ENCODE measurements at places on chromosomes 16 and 17.

- no peak for DNase-seq
Observed at GRCh38 chr16:16867973-16868372, 489.0 kb downstream of the NPIPA7 start.

DNA sequence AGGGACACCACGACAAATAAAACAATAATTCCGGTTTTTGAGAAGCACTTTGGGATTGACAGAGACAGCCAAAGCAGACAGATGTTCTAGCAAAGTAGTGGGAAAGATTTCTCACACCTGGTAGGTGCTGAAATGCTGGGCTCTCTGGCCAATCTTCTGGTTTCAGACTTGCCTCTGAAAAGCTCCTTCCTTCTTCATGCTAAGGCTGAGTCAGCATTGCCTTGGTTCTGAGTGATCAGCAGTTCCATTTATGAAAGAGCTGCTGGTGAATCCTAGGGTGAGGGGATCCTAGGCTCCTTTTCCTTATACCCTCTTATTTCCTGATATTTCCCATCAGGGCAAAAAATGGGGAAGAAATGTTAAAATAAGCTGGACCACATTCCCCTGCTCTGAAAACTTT, 268.7 kb upstream of the SALL1 start:
- no peak for DNase-seq

DNA sequence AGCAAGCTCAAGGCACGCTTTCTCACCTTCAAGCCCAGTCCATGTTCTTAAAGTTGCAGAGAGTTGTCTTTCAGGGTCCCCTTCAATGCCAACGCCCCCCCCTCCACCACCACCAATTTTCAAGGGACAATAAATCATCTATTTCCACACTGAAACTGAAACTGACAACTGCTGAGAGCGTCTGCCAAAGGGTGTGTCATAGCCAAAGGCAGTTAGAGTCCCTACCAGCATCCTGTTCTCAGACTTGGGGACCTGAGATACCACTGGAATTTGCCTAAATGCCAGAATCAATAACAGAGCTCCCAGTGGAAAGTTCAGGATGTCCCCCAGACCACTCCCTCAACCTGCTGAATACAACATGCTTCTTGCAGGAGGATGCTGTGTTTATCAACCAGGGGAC, 133.2 kb upstream of the SOX9 start:
- DNase-seq, result no peak

GRCh38 chr16:84084570-84085270, 32.0 kb downstream of the MBTPS1 start:
- no peak for DNase-seq

DNA sequence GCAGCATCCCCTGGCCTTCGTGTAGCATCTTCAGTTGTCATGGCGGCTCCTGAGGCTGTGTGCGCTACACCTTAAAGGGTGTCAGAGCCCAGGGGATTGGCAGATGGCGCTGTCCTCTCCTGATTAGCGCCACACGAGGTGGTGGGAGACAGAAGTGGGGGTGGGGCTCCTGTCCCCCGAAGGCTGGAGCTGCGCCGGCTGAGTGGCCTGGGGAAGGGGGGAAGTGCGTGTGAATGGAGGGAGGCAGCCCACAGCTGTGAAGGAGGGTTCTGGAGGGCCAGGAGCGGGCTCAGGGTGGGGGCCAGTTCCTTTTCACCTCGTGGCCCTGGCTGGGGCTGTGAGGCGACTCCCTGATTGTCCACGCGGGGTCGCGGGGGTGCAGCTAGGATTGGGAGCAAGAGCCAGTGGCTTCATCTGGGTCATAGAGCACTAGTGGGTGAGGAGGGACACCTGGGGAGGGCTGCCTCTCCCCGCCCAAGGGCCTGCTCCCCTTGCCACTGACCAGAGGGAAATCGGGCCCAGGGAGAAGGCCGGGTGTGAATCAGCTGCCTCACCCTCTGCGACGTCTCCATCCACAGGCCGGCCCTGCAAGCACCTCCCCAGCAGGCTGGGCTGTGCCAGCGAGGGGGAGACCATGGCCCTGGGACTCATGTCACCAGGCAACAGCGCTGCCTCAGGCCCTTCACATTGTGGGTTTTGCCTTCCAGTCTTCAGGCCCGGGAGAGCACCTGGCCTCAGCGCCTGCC, 14.1 kb downstream of the BAHCC1 start:
- no peak for DNase-seq

- DNase-seq, result no peak
Observed at GRCh38 chr17:81039096-81039495, 4.1 kb downstream of the BAIAP2 start.

GRCh38 chr16:82788225-82788624, 161.5 kb downstream of the CDH13 start:
- no peak for DNase-seq

DNA sequence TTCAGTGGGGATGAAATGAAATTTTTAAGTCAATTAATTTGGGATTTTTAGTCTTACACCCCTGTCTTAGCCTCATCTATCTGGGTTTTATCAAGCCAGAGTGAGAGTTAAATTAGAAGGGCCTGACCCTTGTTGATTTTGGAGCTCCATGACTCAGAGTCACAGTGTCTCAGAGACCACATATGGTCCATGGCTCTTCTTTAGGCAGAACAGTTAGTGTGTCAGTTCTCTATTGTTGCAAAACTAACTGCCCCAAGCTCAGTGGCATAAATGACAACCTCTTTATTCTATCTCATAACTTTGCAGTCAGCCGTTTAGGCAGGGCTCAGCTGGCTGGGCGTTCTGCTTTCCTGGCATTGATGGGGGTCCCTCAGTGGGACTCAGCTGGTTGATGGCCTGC, 44.7 kb downstream of the IRF8 start:
- no peak for DNase-seq

DNA sequence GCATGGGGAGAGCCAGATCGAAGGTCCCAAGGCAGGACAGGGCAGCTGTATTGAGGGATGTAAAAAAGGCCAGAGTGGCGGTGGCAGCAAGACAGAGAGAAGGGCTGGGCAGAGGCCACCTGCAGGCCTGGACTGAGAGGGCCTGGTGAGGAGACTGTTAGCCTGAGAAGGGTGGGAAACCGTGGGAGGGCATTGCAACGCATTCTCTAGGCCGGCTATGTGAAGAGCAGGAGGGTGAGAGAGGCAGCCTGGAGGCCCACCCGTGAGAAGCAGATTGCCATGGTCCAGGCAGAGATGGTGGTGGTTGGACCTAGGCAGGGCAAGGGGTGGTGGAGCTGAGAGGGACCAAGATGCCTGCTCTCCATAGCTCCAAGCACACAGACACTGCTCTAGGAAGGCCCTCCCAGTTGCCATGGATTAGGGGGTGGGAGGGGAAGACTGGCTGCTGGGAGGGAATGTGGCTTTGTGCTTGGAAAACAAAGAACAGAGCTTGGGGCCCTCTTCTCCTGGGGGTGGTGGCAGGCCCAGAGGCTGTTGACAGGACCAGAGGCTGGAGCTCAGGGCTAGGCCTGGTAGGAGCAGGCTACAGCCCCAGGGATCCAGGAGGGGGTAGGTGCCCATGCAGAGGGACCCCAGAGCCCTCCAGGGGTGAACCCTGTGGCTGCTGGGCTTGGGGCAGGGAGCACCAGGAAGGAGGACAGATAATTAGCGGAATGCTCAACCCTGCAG, 12.4 kb upstream of the TCAP start:
- DNase-seq, result no peak

- DNase-seq, result no peak
Observed at GRCh38 chr16:78816499-78817195, 717.2 kb downstream of the WWOX start.

DNA sequence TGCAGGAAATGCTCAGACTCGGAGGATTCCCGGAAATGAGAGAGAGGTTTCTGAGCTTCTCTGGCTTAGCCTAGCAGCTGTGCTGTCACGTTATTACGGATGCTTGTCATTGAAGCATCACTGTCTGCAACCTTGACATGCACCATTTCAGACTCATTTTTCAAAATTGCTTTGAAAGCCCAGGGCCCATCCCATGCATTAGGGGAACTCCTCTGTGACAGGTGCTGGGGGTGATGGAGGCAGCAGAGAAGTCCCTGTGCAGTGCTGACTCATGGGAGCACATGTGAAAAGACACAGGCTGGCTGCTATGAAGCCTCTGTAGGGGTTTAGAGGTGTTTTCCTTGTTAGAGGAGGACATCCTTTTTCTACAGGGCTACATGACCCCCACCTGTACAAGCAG, 214.0 kb upstream of the MPHOSPH6 start:
- no peak for DNase-seq

GRCh38 chr17:2975469-2975958, 87.9 kb downstream of the OR1D5 start:
- DNase-seq, result no peak

- DNase-seq, result no peak
Observed at GRCh38 chr17:63445571-63445953, 544 bp downstream of the CYB561 start.

GRCh38 chr16:7124242-7124641, 208.4 kb upstream of the RBFOX1 start:
- DNase-seq, result no peak

- no peak for DNase-seq
Observed at GRCh38 chr17:33389504-33390135, 96.5 kb upstream of the ASIC2 start.

- no peak for DNase-seq
Observed at GRCh38 chr17:45976755-45977505, 22.1 kb upstream of the STH start.

DNA sequence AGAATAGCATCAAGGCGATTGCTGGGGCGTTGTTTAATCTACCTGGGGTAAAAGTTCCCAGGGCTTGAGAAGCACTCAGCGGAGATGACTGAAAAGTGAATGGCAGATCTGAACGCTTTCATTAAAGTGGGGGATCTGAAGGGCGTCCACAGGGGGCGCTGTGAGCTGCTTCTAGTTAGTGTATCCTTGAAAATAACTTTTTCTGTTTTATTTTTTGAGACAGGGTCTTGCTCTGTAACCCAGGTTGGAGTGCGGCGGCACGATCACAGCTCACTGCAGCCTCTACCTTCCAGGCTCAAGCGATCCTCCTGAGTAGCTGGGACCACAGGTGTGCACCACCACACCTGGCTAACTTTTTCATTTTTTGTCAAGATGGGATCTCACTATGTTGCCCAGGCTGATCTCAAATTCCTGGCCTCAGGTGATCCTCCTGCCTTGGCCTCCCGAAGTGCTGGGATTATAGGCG, 360.4 kb downstream of the SEC14L1 start:
- DNase-seq, result no peak
